ENCODE measurements at places on chromosomes 2 and 18.

GRCh38 chr2:55862673-55863390 lies 60.8 kb downstream of the EFEMP1 start:
- DNase-seq, result no peak

GRCh38 chr2:62968668-62969067 lies 82.0 kb upstream of the OTX1 start:
- no peak for DNase-seq

GRCh38 chr2:109085912-109086742 lies 42.9 kb upstream of the SH3RF3 start:
- no peak for DNase-seq

DNA sequence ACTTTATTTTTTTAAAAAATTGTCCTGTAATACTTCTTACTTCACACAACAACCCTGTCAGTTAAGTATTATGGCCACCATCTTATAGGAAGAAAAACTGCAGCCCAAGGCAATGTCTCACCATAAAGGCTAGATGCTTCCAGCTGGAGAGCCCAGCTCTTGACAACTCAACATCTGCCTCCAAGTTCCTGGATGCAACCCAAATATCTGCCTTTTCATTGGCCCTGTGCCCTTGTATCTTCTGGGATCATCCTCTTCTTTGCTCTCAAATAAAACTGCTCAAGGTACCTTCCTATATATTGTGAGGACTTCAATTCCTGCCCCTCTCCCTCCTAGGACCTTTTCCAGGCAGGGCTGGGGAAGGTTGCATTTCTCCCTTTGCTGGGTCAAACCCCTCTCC lies 69.5 kb downstream of the BIN1 start:
- no peak for DNase-seq

GRCh38 chr2:67476809-67477790 lies 80.0 kb downstream of the ETAA1 start:
- DNase-seq, result no peak

- DNase-seq, result no peak
Measured at GRCh38 chr2:12932192-12932591, 215.5 kb downstream of the TRIB2 start.

DNA sequence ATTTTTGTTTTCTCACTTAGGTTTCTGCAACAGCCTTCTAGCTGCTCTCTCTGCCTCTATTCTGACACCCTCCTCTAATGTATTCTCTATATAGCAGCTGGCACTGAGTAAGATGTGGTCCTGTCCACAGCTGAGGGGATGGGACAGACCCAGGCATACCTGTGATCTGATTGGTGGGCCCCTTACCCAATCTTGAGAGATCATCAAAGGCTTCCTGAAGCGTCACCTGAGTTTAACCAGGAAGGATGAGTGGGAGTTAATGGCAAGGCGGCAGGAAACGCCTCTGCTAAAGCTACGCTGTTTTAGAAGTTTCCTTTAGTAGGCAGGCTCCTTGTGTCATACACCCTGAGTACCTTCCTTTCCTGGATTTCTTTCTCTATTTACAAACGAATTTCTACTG lies 5.7 kb upstream of the TET3 start:
- DNase-seq, result no peak

- peak; percentile 33 for DNase-seq
Measured at GRCh38 chr2:241546771-241547498, 11.6 kb upstream of the BOK start.

- no peak for DNase-seq
Measured at GRCh38 chr2:108924580-108925251, 64.3 kb downstream of the EDAR start.

DNA sequence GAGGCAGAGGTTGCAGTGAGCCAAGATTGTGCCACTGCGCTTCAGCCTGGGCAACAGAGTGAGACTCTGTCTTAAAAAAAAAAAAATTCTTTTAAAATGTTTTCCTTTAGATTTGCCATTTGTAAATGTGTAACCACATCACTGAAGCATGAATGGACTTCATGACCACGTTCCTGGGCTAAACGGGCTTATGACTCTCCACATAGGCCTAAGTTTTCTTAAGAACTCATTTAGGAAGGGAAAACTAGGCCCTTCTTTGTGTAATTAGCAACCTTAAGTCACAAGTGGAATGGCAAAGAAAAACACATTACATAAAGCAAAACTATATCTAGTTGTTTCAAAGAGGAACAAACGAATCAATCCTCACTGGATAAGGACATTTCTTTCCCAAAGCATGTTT lies 99.5 kb downstream of the MEIS1 start:
- no peak for DNase-seq

DNA sequence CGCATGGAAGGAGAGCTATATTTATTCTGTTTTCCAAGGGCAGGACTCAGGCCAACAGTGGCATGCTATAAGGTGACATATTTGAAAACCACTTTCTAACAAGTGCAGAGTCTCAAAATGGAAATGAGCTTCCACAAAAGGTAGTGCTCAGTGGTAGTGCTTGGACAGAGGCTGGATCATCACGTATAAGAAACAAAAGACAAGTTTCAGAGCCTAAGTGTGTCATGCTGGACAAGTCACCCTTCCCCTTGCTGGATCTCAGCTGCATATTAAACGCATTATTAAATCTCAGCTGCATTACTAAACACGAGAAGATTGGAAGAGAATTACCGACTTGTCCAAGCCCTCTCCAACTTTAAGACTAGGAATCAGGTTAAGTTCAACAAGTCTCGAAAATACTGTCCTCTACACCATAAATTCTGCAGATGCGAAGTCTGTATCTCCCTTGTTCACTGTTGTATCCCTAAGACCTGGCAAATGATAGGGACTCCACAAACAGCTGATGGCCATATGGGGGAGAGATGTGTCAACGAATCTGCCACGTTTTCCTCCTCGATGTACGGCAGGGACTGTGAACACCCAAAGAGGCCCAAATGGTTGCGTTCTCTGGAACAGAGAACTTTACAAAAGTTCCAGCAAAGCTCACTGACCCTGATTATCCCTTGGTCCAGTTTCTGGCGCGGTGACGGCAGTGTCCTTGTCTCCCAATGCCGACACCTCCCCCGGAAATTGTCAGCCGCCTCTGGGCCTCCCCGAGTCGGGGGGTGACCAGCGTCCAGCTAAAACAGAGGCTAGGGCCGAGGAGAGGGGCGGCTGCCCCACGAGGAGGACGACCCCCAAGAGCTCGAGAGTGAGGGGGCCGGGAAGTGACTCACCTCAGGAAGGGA lies 611 bp downstream of the NOL10 start:
- no peak for DNase-seq

GRCh38 chr2:218876562-218877219 lies 4.0 kb upstream of the WNT10A start:
- DNase-seq, result no peak

GRCh38 chr18:9709304-9709877 lies 1.3 kb downstream of the RAB31 start:
- DNase-seq, result no peak

DNA sequence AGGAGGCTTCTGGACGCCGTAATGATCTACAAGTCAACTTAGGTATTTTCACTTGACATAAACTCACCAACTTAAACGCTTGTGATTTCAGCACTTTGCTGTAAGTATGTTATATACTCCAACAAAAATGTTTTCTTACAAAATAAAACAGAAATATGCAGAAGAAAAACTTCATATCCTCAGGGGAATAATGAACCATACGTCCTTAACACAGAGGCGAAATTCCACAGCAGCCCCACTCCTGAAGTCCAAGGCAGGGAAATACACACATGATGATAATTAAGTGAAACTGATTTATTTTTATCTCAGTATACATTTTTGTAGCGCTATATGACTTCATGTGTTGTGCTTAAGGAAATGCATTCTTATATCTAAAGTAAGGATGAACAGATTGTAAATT lies 335.4 kb upstream of the VWC2L start:
- no peak for DNase-seq

- DNase-seq, result no peak
Measured at GRCh38 chr2:175536059-175536458, 354.5 kb upstream of the ATP5MC3 start.

GRCh38 chr18:51442012-51442411 lies 244.5 kb upstream of the MEX3C start:
- no peak for DNase-seq

GRCh38 chr2:98123286-98123685 lies 36.3 kb downstream of the VWA3B start:
- DNase-seq, result no peak

DNA sequence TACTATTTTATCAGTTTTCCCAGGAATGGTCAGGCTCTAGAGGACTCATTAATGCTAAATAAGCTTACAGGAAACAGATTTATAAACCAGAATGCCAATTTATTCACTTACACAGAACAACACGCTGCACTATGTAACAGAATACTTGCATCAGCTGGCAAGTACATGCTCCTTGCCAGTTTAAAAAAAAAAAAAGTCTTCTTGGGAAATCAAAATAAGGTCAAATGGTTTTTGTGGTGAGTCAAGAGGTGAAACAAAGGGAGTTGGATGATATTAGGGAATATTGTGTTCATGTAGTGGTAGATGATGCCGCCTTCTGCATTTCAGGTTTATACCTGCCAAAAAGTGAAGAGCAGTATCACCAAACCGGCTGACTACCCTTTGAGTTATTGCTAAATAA lies 1322.1 kb upstream of the ZEB2 start:
- DNase-seq, result no peak

- no peak for DNase-seq
Measured at GRCh38 chr2:86541334-86541733, 21.9 kb downstream of the CHMP3 start.

- no peak for DNase-seq
Measured at GRCh38 chr2:111102216-111102615, 18.5 kb upstream of the BCL2L11 start.

- peak; percentile 75 for DNase-seq
Measured at GRCh38 chr2:15259356-15259756, 301.8 kb downstream of the NBAS start.

- DNase-seq, result no peak
Measured at GRCh38 chr18:51721996-51722395, 524.5 kb upstream of the MEX3C start.

DNA sequence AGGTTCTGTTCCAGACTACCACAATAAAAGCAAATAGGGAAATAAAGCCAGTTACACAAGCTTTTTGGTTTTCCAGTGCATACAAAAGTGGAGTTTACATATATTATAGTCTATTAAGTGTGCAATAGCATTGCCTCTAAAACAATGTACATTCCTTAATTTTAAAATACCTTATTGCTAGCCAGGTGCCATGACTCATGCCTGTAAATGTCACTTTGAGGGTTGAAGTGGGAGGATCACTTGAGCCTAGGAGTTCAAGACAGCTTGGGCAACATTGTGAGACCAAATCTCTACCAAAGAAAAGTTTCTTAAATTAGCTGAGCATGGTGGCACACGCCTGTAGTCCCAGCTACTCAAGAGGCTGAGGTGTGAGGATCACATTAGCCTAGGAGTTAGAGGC lies 52.9 kb upstream of the IMP4 start:
- no peak for DNase-seq

DNA sequence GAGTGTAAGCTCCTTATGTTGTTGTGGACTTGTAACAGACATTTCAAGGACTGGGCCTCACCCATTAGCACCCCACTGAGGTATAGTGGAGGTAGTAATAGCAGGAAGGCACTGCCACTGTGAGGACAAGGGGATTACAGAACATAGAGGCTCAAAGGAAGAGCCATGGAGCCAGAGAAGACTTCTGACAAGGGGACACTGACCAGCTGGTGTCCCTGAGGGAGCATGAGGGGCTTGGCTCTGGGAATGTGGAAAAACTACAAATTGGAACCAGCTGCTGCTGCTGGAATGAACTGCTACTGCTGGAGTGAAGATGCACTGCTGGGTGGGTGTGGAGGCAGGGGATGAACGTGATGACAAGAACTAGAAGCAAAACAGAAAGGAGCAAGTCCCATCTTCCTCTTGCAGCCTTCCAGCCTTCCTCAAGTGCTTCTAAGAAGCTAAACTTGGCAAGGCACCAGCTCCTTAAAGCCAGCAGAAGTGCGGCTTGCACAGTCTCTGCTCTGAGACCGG lies 167.3 kb upstream of the NOSTRIN start:
- no peak for DNase-seq

DNA sequence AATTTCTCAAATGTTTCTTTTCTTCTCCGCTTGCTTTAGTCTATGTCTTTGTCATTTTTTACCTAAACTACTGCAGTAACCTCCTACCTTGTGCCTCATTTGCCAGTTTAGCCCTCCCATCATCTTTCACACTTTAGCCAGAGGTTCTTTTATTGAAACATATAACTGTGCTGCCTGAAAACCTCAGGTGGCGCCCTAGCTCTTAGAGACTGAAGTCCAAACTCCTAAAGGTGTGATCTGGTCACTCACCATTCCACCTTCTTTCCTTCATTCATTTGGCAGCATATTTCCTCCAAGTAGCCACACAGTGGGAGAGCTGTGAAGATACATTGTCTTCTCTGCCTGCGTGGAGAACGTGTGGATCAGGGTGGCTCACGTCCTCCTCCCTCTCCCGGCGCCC lies 98.2 kb upstream of the MAPRE2 start:
- DNase-seq, result no peak

DNA sequence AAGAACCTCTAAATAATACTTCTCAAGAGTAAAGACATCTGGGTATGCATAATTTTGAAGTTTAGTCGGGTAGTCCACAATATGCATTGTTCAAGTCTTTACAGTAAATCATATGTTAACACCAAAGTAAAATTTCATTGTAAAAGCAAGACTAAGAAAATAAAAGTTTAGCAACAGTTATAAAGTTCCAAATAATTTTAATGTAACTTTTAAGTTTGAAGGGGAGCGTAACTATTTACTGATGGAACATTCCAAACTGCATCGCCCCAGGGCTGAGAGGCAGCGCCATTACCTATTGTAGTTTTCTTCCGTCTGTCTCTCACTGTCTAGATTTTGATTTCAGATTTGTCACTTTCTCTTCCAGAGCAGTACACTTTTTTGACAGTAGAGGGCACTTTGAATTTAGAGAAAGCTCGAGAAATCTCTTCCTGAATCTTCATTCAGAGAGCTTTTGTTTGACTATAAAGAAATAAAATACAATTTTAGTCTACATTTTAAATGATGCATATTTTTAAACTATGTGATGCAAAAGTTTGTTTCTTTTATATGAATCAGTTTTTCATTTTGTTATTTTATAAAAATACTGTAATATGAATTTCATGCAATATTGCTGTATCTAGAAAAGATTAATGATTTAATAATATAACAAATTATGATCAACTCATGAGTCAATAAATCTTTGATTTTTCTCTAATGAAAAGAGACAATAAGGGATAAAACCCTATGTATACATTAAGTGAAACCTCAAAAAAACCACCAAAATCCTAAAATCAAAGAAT lies 389.8 kb downstream of the FIGN start:
- DNase-seq, result peak; percentile 46

- no peak for DNase-seq
Measured at GRCh38 chr2:156338578-156338977, 6.1 kb upstream of the NR4A2 start.

DNA sequence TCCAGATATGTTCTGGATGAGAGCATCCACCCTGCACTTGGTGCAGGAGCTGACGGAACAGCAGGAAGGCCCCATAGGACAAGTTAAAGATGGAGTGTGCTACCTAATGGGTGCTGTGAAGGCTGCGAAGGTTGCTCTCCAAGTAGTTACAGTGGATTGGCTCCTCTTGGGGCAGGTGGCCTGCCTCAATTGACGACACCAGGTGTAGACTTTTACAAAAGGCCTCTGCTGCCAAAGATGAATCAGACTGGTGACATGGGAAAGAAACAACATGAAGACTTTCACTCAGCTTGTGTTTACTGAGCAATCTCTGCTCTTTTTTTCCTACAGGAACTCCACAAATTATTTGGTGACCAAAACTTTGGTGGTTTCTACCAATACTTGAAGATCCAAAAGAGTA lies 437.7 kb downstream of the PLCL1 start:
- DNase-seq, result no peak

- no peak for DNase-seq
Measured at GRCh38 chr18:37307181-37307580, 258.4 kb downstream of the CELF4 start.

GRCh38 chr18:61852496-61852895 lies 40.3 kb downstream of the RNF152 start:
- DNase-seq, result no peak

GRCh38 chr18:79380816-79381806 lies 14.6 kb upstream of the NFATC1 start:
- DNase-seq, result no peak

Data from NT2/D1 (cell line).